ENCODE measurements at places on chromosomes 6 and 20.

GRCh38 chr20:38454556-38455473, 17.8 kb upstream of the RALGAPB start:
- no peak for DNase-seq

DNA sequence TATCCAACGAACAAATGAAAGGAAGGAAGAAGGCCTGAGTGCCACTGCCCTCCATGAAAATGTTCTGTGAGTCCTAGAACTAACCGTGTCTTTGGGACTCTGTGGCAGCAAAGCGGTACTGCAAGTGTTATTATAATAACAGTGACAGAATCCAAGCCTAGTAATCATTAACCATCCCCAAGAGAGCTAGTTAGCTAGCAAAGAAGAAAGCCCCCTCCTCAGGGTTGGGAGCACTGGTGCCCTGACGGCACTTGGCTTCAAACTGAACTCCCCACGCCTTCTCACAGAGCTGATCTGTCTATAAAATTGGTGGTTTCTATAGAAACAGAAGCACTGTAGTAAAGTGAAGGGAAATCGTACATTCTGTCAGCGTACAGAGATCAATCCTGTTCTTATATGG, 239.8 kb downstream of the PTPRT start:
- no peak for DNase-seq

- no peak for DNase-seq
Observed at GRCh38 chr20:14566505-14566904, 229.1 kb upstream of the FLRT3 start.

GRCh38 chr6:19465256-19465655, 371.9 kb upstream of the ID4 start:
- DNase-seq, result no peak

- DNase-seq, result no peak
Observed at GRCh38 chr6:69735027-69735426, 61.8 kb downstream of the LMBRD1 start.

GRCh38 chr20:62823688-62824475, 7.0 kb downstream of the COL9A3 start:
- DNase-seq, result no peak

- DNase-seq, result no peak
Observed at GRCh38 chr6:44508646-44509045, 121.1 kb downstream of the CDC5L start.

DNA sequence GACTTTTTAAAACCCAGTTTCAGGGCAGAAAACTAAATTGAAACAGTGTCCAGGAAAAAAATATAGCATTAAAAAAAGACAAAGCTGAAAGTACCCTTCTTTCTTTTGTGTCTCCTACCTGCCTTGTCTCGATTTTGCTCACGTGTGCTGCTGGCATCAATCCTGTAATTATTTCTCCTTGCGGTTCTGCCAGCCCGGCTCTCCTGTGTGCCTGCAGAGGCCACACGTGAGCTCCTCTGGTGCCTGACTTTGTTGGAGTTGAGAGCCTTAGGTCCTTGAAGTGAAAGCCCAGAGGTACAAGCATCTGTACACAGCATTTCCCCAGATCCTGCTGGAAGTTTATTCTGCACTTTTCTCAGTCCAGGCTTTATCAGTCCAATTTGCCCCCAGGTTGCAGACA, 36.5 kb downstream of the GHRH start:
- no peak for DNase-seq
